Femur (tissue), 1 donor: ENCODE measurements at places on chromosomes 11 and 22.

DNA sequence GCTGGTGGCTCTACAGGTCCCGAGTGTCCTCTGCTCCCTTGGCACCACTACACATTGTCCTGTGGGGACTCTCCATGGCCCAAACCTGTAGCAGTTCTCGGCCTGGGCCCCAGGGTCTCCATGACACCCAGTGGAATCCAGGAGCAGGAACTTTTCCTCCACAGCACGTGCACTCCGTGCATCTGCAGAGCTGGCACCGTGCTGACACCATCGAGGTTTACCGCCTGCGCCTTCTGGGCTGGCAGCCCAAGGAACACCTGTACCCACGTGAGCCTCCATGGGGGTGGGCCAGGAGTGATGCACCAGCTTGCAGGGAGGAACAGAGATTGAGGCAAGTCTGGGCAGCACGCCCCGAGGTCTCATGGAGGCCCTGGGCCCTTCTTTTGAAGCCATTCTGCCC lies 25.2 kb downstream of the TSPAN32 start:
- DNase-seq = no peak

- DNase-seq = no peak
Observed at GRCh38 chr11:115126092-115126491, 378.1 kb downstream of the CADM1 start.

DNA sequence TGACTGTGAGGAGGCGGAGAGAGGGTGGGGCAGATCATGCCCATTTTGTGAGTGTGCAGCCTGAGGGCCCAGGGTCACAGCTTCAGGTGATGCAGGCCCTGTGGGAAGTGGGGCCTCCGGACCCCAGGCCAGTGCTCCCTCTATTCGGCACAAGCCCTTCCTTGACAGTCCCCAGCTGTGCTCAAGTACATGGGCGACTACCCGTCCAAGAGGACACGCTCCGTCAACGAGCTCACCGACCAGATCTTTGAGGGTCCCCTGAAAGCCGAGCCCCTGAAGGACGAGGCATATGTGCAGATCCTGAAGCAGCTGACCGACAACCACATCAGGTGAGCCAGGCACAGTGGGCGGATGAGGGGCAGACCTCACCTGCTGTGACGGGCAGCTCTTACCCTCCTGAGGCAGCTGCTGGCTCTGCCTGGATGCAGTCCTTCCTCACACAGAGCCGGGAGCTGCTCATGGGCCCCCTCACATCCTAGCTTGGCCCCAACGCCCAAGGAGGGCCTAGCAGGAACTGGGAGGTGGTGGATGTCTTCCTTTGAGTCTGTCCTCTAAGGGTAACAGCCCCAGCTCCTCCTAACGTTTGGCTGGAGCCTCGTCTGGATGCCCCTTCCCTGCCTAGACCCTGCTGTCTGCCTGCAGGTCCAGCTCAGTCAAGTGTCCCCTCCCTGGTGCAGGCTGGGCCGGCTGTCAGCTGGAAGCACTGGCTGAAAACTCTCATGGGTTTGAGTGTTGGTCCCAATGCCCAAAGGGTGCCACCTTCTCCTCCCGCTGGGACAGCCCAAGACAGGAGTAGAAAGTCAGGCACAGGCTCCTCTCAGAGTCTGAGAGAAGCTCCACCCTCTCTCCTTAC lies 76.1 kb downstream of the MYO7A start:
- no peak for DNase-seq

DNA sequence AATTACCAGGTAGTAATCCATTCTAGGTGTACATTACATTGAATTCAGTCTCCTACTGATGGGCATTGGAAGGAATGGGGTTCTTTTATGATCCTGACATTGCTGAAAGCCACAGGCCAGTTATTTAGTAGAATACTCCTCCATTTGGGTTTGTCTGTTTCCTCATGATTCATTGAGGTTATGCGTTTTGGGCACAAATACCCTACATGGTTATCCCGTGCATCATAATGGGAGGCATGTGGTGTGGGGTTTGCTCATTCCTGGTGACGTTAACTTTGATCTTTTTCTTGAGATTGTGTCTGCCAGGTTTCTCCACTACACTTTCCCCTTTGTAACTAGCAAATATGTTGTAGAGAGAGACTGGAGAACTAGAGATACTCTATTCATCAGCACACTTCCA lies 5.5 kb downstream of the FOLR3 start:
- DNase-seq = no peak

DNA sequence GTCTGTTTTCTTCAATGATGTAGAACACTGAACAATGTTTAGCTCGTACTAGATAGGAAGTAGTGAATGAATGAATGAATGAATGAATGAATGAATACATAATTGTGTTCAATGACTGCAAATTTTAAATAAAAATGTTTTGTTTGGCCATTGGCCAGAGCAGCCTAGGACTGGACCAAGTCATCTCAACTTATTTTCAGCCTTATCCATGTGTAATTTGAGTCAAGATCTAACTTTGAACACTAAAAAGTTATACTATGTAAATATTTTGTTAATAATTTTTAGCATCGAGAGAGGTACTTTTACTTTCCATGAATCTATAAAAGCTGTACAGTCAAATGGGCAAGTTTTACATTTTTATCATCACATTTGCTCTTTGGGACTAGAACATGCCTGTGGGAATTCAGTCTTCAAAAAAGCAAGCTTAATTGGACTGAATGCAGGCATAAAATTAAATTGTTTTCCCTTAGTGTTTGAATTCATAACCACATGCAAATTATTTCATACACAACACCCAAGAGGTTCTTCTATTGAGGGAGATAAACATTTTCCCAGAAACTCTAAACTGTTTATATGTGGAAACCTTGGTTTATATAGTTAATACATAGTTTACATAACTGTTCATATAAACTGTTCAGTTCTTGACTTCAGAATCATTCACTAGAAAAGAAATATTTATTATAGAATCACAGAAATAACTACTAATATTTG lies 222.1 kb upstream of the ANO3 start:
- no peak for DNase-seq

GRCh38 chr11:103266167-103266831 lies 157.1 kb downstream of the DYNC2H1 start:
- DNase-seq = no peak

DNA sequence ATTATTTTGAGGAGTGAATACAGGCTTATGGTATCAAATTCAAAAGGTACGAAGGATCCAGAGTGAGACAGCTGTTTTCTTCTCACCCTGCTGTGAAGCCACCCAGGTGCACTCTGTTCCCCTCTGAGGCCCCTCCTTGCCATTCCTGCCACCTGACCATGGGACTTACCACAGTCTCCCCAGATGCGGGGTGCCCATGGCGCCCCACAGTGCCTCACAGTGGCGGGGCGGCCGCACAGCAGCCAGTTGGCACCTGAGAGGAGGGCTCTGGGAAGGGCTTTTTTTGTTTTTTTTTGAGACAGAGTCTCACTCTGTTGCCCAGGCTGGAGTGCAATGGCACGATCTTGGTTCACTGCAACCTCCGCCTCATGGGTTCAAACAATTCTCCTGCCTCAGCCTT lies 151.7 kb downstream of the CEP164 start:
- no peak for DNase-seq

DNA sequence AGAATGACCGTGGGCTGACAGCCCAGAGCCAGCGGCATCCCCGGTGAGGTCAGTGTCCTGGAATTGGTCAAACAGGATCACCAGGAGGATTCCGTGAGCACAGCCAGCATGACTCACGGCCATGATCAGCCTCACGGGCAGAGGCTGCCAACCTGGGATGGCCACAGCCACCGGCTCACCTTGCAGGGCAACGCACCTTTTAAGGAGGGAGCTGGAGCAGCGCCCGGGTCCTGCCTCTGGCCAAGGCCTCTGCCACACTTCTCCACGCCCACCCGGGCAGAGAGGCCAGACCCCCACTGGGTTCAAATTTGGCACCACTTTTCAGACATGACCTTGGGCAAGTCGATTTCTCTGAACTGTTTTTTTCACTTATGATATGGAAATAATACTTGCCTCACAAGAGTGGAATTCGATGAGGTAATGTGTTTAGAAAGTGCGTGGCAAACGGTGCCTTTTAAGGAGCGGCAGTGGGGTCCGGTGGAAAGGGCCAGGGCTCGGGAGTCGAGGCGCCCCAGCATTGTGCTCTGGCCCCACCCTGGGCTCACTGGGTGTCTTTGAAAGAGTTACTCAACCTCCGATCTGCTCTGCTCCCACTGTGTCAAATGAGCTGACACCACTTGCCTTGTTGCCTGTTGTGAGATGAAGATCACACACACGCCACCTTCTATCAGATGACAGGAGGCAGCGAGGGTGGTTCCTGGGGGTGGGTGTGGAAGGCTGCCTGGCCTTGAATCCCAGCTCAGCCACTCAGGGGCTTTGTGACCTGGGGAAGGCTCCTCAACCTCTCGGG lies 16.0 kb downstream of the TXN2 start:
- no peak for DNase-seq

- DNase-seq = peak; percentile 55
Observed at GRCh38 chr11:47233989-47234668, 14.5 kb downstream of the ACP2 start.

GRCh38 chr11:57588046-57588710 lies 9.3 kb upstream of the SERPING1 start:
- no peak for DNase-seq

DNA sequence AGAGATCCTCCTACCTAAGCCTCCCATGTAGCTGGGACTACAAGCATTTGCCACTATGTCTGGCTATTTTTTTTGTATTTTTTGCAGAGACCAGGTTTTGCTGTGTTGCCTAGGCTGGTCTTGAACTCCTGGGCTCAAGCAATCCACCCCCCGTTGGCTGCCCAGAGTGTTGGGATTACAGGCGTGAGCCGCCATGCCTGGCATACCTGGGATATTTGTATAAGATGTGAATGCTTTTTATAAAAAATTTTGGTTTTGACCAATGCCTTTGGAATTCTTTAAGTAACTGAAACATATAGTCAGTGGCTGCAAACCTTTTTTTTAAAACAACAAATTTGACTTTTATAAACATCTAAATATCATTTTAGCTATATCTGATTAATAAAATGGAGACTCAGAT lies 42.4 kb downstream of the ADAMTS8 start:
- no peak for DNase-seq

- no peak for DNase-seq
Observed at GRCh38 chr11:31102875-31103274, 266.7 kb downstream of the DCDC1 start.

GRCh38 chr11:128506999-128507611 lies 80.3 kb downstream of the ETS1 start:
- DNase-seq = peak; percentile 89

- peak; percentile 74 for DNase-seq
Observed at GRCh38 chr11:118437208-118438125, 1.2 kb downstream of the KMT2A start.

DNA sequence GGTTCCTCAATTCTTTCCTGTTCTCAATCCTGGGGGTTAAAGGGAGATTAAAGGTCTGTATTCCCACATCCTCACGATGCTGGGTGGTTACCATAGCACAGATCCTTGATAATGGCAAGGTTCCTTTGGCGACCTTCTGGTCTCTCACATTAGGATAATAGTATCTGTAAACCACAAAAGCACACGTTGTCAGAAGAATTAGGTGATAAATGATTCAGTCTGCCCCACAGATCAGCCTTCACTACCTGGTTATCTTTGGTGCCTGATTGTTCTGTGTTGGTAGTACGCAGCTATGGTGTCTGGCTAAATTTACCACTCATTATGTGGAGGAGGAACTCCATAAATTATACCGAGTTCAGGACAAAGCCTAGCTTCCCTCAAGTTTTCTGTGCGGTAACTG lies 78.4 kb downstream of the C2CD3 start:
- no peak for DNase-seq

DNA sequence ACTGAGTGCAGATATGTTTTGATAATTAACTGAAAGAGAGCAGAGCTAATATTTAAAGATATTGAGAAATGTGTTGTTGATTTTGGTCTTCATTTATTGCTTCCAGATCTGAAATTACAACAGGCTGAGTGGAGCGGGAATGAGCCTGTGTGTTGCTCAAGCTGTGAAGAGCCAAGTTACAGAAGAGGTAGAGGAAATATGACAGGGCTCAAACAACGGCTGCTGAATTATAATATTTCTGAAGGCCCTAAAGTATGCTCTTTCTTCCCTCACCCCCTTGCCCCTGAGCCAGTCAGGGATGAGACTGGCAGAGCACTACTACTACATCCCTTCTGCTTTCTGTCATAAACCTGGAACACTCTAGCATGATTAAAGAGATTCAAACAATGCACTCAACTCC lies 115.6 kb downstream of the FANCF start:
- no peak for DNase-seq

DNA sequence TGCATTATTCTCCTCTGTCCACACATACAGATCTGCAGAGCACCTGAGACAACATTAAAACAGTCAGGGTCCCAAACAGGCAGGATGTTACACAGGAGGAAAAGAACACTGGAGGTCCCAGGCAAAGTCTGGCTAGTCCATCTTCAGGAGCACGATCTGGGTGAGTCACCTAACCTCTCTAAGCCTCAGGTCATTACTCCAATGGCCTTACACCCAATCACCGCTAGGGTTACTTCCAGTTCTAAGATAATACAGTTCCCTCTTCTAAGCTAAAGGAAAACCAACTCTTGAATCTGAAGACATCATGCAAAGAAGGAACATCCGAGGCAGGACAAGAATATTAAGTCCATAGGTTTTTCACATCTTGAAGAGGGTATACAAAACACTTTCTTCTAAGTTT lies 24.5 kb downstream of the ASCC2 start:
- no peak for DNase-seq

GRCh38 chr11:12845739-12846358 lies 163.3 kb upstream of the RASSF10 start:
- peak; percentile 55 for DNase-seq

DNA sequence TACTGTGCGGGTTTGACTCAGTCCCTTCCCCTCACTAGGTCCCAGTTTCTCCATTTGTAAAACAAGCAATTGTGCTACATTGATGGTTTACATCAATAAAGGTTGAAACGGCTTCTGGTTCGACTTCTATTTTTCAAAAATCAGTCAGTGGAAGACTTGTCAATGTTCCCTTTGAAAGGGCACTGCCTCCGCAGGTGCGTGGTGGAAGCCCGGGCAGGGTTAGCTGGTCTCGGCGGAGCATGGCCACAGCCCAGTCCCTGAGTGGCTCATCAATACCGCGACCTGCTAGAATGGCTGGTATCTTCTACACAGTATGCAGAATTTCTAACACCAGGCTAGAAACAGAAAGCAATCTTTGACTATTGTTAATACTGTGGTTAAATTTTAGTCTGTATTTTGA lies 16.1 kb downstream of the MS4A10 start:
- no peak for DNase-seq

GRCh38 chr11:40230821-40231220 lies 1228.6 kb downstream of the LRRC4C start:
- DNase-seq = no peak

DNA sequence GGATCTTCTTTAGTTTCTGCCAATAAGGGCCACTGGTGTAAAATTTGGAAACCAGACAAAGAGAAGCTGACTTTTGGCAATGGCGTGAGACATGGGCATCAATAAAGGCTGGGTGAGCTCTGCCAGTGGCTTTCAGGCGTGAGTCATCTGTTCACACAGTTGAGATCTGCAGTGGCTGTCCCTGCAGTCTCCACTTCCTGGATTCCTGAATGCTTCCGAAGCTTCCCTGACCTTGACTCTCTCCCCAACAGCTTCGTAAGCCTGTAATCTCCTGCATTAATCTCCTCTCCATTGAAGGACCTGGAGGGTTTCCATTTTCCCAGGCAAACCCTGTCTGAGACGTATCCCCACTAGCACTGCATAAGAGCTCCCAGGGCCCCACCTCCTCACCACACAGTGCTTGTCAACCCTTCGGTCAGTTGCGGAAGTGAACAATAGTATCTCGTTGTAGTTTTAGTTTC lies 574.7 kb downstream of the TBC1D22A start:
- no peak for DNase-seq
